Parietal lobe (tissue), 2 donors: ENCODE measurements at places on chromosomes 5 and 9. TPM values are rescaled to one million over a fixed set of nuclear protein-coding genes. Genes with fewer than 3 reads are reported as not detected.

The HTR4 gene
- total RNA-seq = 0.31 TPM

The CARD9 gene
- 0.63 TPM for total RNA-seq

The ICE1 gene
- total RNA-seq = 68.2 TPM

The UBAC1 gene
- total RNA-seq = 33.8 TPM

The PCDHB16 gene
- total RNA-seq = 10.6 TPM

The HAVCR1 gene
- total RNA-seq = 0.94 TPM

The C9orf50 gene
- not detected for total RNA-seq

The NOL6 gene
- 20.7 TPM for total RNA-seq

The DCAF12 gene
- total RNA-seq = 23.5 TPM

The SPATA31D4 gene
- not detected for total RNA-seq

The ACTBL2 gene
- total RNA-seq = not detected

The SLCO6A1 gene
- total RNA-seq = 0.31 TPM

The PGM5 gene
- 1.6 TPM for total RNA-seq

The BRINP1 gene
- total RNA-seq = 69.2 TPM

The HMGCR gene
- total RNA-seq = 357 TPM

The ALDOB gene
- total RNA-seq = not detected

The NR2F1 gene
- 82.6 TPM for total RNA-seq

The CER1 gene
- 0.63 TPM for total RNA-seq

The CLIC3 gene
- total RNA-seq = not detected

The PTTG1 gene
- total RNA-seq = 19.4 TPM

The EPB41L4A gene
- total RNA-seq = 32.2 TPM

The IRX4 gene
- total RNA-seq = not detected

The SPATA31E1 gene
- total RNA-seq = not detected

The C9orf40 gene
- 7.8 TPM for total RNA-seq

The SLC6A3 gene
- not detected for total RNA-seq

The SAPCD2 gene
- total RNA-seq = 2.5 TPM

The ZNF483 gene
- total RNA-seq = 45.7 TPM

The FGF1 gene
- total RNA-seq = 3.4 TPM

The OTP gene
- total RNA-seq = not detected

The STOM gene
- total RNA-seq = 10.3 TPM
